Cortex of kidney (tissue), 1 donor: ENCODE measurements at places on chromosomes 2 and 18.

GRCh38 chr2:133146893-133147292, 421.4 kb downstream of the NCKAP5 start:
- DNase-seq, result no peak

- no peak for DNase-seq
Observed at GRCh38 chr2:3094999-3095958, 282.3 kb downstream of the EIPR1 start.

DNA sequence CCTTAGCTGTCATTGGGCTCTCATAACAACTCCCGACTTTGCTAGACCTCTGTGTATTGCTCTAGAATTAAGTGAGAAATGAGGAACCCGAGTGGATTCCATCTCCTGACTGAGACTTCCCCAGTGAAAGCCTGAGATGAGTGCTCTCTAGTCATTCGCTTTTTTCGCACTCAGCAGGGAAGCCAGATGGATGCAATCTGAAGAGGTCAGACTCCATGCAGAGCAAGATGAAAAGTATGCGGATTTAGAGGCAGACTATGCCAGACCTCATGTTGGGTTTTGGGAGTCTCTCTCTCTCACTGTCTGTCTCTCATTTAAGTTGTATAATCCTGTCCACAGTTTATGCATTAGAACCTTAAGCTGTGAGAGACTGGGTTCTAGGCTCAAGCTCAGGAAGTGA, 88.6 kb downstream of the SLC5A7 start:
- DNase-seq, result no peak

DNA sequence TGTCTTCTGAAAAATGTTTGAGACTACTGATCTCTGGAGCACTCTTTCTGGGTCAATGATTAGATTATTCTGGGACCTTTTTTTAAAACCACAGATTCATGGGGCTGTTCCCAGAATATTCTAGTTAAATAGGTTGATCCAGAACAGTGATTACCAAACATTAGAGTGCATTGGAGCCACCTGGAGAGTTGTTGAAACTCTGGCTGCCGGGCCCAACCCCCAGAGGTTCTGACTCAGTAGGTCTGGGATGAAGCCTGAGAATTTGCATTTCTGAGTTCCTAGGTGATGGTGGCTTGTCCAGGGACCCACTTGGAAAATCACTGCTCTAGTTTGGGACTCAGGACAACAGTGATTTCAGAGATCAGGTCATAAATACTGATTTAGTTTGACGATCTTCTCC, 197.3 kb downstream of the PTPRM start:
- no peak for DNase-seq

- DNase-seq, result no peak
Observed at GRCh38 chr2:18482666-18483065, 77.8 kb downstream of the RDH14 start.

DNA sequence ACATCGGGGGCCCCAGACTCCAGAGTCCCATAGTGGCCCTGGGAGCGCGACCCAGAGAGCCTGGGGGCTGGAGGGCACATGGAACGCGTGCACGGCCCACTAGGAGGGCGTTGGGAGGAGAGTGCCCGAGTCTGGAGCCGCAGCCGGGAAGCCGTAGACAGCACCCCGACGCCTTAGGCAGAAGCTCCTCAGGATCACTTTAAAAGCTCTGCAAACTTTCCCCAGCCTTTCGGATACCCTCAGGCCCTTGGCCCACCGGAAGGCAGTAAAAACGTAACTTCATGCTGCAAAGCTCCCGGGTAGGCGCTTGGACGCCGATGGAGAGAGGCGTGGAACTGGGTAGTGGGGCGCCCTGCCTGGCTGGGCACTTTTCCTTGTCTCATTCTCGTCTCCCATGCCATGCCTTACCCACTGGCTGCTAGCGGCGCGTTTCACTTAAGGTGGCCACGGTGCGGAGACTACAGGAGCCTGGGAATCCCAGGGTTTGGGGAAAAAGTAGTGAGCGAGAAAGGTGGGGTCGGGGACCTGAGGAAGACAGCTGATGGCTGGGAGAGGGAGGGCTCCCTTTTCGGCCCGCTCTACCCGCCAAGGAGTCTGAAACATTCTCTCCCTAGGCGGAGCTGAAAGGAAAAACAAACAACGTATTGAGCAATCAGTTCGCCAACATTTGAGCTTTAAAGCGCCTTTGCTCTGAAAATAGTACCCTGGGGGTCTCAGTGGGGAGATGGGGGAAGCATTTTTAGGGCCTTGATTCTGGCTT, 141.8 kb downstream of the MEIS1 start:
- DNase-seq, result no peak

DNA sequence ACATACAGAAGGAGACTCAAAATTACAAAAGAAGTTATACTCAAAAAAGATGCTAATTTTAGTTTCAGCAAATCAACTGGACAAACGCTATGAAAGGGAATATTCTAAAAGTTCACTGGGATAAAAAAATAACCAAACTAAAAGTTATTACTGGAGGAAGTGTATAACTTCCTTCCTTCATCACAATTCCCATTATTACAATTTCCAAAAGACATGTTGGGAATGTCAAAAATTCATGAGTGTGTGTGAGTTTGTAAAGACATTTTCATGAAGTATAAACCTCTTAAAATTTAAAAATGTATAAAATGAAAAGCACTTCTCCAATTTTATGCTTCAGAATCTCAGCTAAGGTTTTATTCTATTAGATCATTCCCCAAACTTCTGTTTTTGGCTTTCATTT, 67.8 kb downstream of the MERTK start:
- DNase-seq, result no peak

GRCh38 chr18:2471523-2471922, 99.8 kb downstream of the METTL4 start:
- DNase-seq, result no peak

- no peak for DNase-seq
Observed at GRCh38 chr2:127700527-127701192, 637 bp upstream of the SFT2D3 start.

DNA sequence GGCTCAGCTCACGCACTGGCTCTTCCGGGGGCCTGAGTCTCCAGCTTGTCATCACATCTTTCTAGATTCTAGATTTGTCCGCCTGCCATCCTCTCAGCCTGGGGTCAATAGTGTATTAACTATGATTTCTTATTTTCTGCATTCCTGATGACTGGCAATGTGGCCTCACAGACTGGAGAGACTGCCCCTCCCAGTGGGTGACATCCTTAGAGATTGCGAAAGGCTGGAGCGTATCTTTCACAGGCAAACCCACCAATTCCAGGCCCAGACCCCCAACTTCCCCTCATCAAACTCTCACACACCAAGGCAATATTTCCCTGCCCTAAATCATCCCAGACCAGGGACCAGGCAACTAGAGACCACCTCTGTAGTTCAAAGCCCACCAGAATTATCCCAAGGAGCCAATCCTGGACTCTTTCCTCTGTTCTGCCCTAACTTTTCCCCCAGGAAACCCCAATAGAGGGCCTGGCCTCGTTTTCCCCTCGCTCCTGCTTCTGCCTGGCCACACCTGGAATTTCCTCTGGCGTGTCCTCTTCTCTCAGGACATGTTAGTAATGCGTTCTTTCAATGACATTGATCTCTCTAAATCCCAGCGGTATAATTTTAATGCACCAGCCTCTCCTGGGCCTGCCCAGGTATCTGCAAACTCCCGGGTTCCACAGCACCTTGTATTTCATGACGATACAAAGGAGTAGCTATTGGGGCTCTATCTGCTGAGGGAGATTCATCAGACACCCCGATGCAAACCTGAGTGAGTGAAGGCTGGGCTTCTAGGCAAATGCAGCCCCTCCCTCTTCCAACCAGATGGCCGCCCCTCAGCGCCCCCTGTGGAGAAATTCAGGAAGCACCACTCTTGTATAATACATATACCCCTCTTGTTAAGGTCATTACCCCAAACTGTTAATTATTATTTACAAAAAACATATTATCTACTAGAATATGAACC, 2.4 kb upstream of the KCNF1 start:
- no peak for DNase-seq

GRCh38 chr2:144560251-144560650, 40.3 kb upstream of the ZEB2 start:
- no peak for DNase-seq

DNA sequence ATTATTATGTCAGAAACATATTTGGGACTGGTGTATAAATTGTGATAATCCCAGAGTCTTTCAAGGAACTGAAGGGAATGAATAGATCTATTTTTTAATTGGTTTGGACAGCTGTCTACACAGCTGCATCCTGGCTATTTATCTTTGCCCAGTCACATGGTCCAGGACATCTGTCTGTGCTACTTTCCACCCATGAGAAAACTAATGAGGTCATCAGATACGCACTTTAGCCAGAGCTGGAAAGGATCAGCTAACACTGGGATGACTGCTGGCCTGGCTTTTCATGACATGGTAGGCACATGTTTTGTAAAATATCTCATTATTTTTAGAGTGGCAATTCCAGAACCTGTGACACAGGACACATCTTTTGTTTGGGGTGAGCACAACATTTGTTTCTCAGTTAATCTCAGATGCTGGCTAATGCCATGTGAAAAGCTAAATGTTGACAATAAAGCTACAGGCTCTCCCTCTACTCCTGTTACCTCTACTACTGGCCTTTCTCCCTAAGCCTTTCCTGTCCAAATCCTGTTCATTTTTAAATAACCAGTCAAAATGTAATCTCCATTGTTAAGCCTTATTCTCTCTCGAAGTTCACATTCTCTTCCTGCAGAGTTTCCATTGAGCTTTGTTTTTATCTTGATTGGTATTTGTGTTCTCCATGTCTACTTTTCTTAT, 500.7 kb downstream of the RIT2 start:
- no peak for DNase-seq

GRCh38 chr2:147698166-147698565, 146.7 kb upstream of the ACVR2A start:
- no peak for DNase-seq

DNA sequence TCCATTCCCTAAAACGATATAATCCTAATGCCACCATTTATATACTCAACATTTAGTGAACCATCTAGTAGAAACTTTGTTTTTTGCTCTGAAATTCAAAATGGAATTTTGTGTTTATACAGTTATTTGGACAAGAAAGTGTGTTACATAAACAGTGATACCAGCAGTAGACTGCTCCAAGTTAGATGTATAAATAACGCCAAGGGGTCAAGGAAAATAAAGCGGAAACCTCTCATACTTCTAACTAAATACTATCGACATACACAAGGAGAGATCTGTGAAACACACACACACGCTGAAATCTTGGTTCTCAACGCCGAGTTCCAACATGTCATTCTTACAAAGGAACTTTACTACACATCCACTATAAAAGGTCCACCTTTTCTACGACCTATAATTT, 1.2 kb downstream of the TXNL1 start:
- no peak for DNase-seq

DNA sequence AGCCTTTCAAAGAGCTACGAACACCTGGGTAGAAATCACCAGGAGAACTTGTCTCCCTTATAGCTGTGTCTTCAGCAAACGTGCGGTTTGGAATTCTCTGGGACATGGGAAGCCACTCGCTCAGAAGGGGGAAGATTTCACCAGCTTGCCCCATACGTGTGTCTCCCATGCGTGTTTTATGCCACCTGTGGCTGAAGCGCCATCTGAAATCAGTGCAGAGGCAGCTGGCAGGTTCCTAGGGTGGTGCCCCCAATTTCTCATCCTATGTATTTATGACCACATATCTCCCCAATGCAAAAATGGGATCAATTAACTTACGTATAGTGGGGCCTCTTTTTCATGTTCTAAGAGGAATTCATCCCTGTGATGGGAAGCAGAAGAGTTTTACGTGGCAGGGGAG, 81.6 kb downstream of the TPO start:
- no peak for DNase-seq

- no peak for DNase-seq
Observed at GRCh38 chr18:26804519-26804918, 61.0 kb downstream of the AQP4 start.

- DNase-seq, result no peak
Observed at GRCh38 chr2:42246562-42246961, 77.4 kb downstream of the EML4 start.

DNA sequence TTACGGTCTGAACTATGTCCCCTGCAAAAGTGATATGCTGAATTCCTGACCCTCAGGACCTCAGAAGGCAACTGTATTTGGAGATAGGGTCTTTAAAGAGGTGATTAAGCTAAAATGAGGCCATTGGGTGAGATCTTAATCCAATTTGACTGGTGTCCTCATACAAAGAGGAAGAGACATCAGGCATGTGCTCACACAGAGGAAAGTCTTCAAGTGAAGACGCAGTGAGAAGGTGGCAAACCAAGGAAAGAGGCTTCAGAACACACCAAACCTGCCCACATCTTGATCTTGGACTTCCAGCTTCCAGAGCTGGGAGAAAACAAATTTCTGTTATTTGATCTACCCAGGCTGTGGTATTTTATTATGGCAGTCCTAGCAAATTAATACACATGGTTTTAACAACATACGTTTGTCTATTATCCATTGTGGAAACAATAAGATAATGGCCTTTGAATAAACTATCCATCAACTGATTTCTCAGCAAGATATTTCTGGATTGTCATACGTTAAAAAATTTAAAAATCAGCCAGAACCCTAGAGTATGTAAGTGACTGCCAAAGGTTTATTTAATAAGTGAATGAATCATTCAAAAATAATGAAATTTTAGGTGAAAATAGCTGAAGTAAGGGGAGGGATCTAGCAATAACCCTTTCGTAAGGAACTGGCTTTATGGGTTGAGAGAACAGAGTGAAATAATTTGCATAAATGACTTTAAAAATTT, 6.5 kb downstream of the WIPF1 start:
- DNase-seq, result no peak

GRCh38 chr2:135555311-135555710, 24.0 kb downstream of the R3HDM1 start:
- DNase-seq, result no peak

DNA sequence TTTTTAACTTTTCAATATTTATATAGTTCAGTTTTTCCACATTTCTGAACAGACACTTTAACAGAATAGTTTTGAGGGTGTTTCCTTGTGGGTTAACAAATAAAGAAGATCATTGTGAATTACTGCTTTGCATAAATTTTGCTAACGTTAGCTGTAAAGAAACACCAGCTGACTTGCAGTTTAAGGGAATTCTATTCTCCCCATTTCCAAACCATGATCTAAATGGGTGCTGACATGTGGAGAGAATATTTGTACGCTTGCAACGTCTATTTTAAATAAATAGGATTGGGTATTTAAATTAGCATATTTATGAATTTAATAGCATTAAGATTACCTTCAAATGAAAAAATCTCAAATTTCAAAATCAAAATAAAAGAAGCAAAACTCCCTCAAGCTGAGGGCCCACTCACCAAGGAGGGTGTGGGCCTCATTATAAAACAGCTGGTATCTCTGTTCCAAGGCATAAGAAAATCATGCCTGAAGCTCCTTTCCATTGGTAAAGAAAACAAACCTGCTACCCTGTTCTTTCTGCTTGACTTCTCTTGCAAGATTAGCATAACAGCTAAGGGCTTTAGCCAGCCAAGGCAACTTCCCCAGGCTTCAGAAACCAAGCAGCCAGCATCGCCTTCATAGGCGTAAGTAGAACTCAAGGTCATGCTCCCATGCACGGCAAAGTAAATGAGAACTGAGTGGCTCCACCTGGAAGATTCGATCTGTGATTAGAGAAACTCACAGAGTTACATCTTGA, 3.2 kb downstream of the MRO start:
- DNase-seq, result no peak
